ENCODE measurements at places on chromosomes 3 and 15. TPM values are rescaled to one million over a fixed set of nuclear protein-coding genes. Genes with fewer than 3 reads are reported as not detected.

Gene PP2D1
- total RNA-seq: not detected

Gene BDH1
- 3.8 TPM for total RNA-seq

Gene NEO1
- total RNA-seq: 0.56 TPM

Gene ZMAT3
- total RNA-seq: 35.0 TPM

Gene PLCB2
- total RNA-seq: 7.1 TPM

Gene ANKUB1
- not detected for total RNA-seq

Gene TGM5
- total RNA-seq: not detected
